GM18507 (cell line): ENCODE measurements at places on chromosomes 16 and 17.

GRCh38 chr17:31807846-31808245 is 51.2 kb downstream of the COPRS start:
- no peak for DNase-seq

DNA sequence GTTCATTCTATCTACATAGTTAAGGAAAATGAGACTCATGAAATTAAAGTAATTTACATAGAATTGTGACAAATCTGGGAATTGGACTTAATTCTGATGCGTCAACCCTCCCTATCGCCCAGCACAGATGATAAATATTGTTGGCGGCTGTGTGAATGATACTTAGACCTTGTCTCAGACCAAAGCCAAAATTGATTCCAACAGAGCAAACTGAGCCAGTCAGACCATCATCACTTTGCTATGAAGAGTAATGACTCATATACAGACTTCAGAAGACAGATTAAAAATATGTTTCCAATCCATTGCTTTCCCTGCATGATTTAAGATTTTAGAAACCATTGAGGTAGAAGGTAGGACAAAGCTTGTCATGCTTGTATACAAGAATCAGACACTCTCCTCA is 1156.7 kb upstream of the CDH8 start:
- DNase-seq = no peak

DNA sequence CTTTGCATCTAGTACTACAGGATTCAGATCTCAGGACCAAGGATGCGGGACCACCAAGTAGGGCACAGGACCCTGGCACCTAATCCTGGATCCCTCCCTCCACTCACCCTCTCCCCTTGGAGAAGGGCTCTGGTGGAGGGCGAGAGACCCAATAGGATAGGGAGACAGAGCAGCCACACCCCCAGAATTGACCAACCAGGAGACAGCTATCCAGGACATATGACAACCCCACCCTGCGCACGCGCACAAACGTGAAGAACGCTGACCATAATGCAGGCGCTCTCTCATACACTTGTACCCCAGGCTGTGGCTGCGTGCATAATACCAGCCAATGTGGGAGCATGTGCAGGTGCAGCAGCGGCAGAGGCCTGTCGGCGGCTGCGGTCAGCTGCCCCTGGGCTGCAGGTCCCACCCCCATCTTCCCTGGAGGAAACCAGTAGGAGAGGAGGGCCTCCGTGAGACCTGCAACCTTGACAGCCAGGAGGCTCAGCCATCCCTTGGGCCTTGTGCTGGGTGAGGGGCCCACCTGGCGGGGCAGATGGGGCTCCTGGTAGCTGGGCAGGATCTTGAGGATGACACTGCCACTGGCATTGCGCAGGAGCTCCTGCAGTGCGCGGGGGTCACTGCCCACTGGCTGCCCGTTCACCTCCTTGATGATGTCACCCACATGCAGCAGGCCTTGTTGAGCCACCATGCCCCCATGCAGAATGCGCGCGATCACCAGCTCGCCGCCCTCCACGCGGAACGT is 25.4 kb downstream of the MPP2 start:
- DNase-seq = no peak

DNA sequence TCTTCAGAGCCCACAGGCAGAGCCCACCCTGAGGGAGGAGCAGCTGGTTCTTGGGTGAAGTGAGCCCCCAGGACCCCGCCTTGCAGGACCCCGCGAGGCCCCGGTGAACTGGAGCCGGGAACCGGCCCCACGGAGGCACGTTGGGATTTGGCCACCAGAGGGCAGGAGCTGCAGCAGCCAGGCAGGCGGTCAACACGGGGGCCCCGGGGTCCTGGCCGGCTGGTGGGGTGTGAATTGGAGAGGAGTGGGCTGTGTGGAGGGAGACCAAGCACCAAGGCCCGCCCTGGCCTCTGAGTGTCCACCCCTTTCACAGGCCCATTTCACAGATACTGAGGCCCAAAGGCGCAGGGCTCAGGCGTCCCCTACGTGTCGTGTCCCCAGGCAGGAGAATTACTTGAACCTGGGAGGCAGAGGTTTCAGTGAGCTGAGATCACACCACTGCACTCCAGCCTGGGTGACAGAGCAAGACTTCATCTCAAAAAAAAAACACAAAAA is 2.2 kb downstream of the DPEP1 start:
- DNase-seq = no peak

DNA sequence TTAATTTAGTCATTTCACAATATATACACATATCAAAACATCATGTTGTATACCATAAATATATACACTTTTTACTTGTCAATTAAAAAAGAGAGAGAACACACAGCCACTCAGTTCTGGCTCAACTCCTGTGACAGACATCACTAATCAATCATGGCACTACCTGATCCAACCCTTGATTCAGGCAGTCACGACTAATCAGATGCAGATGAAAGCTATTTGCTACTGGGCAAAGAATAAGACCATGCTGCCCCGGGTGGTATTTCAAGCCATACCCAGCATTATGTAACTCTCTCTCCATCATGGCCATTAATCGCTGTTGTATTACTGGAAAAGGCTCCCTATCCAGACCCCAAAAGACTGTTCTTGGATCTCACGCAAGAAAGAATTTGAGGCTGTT is 345.7 kb downstream of the HAPSTR1 start:
- no peak for DNase-seq

DNA sequence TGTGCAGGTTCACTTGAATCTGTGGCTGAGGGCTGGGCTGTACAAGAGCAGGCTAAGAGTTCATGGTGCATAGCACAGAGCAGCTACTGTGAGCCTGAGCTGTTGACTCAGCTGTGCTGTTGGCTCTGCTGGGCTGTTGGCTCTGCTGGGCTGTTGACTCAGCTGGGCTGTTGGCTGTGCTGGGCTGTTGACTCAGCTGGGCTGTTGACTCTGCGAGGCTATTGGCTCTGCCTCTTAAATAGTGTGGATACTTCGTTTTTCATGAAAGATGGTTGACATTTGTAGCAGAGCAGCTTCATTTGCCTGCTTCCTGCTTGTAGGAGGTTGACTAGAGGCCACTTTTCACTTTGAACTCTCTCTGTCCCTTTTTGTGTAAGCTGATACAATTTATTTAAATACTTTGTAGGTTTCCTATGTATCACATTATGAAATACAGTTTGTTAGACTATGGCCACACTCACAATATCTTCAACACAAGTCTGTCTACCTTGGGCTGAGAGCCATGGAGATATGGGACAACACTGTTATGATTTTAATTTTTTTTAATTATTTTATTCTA is 40.3 kb upstream of the CCNF start:
- no peak for DNase-seq

DNA sequence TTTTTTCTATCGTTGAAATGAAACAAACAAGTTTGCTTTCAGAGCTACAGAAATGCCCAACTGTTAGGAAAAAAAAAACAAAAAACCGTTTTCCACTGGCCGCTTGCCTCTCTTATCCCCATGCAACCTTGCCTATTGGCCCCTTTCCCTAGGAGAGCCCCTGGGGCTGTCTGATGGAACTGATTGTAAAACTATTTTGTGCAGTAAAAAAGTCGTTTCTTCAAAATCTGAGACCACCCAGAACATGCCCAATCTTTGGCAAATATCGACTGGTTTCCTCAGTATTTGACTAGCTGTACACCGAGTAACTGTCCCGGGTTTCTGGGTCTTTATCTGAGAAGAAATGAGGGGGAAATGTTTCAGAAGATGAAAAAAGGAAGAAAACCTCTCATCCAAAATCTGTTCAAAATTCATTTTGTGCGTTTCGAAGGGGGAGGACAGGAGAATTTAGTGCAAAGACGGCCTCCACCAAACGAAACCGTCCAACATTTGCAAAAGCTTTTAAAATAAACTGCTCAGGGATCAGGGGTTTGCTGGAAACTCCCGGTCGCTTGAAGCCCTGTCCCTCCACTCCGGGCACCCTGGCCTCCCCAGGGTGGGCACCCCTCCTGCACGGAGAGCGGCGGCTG is 1.1 kb upstream of the GNAO1 start:
- no peak for DNase-seq

GRCh38 chr17:42900460-42901331 is at the start of gene G6PC1:
Gene G6PC1, plus strand, starts transcription at chr17:42900799. Its CDS starts 78 bp downstream, at chr17:42900877.
- DNase-seq = no peak

GRCh38 chr17:29633886-29634285 is 11.2 kb upstream of the CORO6 start:
- no peak for DNase-seq

GRCh38 chr16:62692685-62693084 is 656.4 kb upstream of the CDH8 start:
- no peak for DNase-seq

GRCh38 chr16:48386559-48387312 is 1.5 kb upstream of the SIAH1 start:
- no peak for DNase-seq

- DNase-seq = no peak
Measured at GRCh38 chr16:75862098-75862386, 135.8 kb upstream of the CPHXL start.

GRCh38 chr17:18172531-18173278 is 10.9 kb upstream of the ALKBH5 start:
- DNase-seq = no peak
